ENCODE measurements at places on chromosomes 16 and 17.

DNA sequence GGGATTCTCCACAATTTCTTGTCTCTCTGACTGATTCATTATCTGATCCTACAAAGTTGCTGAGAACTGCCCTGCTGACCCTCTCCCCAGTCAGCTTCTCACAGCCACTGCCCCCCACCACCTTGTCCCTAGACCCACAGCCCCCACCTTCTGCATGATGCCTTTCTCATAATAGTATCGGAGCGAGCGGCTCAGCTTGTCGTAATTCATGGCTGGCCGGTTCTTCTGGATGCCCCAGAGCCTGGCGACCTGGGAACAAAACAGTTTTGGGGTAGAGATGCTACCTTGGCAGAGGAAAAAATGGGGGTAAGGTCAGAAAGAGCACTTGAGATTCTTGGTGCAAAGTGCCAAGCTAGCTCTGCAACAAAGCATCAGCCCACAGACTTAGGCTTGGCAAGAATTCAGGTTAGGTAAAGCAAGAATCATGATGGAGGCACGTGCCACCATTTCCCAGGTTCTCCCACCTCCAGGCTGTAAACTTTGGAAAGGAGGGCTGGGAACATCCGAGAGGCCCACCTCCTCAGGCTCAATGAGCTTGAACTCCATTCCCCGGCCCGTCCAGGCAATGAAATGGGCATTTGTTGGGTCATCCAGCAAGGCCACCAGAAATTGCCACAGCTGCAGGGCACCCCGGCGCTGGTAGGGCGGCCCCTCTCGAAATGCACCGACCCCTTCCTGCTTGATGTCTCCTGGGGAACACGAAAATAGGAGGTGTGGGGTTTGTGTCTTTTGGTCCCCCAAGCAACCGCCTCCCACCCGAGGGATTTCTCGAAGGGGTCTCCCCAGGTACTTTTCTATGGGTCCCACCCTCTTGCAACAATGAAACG is 16.9 kb downstream of the ETV4 start:
- no peak for DNase-seq

DNA sequence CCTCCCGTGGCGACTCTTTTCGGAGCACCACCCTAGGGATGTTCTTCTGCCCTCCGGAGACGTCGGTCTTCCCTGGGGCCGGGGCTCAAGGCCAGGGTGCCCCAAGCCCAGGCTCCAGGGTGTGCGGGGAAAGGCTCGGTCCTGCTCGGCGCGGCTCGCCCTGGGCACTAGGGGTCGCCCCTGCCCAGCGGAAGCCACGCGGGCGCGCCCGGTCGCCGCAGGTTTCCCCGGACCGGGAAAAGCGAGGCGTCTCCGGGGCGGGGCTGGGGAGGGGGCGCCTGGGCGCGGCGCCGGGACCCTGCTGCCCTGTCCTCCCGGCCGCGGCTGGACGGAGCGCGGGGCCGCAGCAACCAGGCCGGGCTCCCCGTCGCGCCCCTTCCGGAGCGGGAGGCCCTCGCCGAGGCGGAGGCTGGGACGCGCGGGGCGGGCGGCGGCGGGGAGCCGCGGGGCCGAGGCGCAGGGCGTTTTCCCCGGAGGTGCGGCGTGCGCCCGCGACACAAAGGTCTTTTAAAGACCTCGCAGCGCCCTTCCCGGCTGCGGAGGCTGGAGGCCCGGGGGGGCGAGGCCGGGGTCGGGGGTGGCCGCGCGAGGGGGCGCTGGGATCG is 76.4 kb downstream of the MRC2 start:
- DNase-seq, result peak; percentile 76

DNA sequence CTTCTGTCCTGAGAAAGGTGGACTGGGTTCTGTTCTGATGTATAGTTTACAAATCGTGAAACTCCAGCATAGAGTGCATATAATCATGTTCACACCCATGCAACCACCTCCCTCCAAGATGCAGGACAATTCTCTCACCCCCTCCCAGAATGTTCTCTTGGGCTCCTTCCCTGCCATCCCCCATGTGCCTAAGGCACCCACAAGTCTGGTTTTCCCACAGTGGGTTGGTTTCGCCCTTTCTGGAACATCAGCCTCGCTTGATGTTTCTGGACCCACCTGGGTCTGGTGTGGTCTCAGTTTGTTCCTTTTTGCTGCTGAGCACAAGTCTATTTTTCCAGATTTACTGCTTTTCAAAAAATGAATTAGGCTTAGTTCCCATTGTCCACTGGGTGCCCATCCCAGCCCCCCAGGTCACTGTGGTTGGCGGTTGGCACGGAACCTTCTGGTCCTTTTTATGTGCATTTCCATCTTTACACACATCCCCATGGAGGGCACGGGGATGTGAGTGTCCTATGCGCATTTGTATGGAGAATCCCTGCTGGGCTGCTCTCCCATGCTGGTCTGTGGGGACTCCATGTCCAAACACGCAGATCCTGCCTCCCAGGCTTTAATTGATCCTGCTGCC is 19.0 kb downstream of the MAP2K3 start:
- DNase-seq, result no peak

DNA sequence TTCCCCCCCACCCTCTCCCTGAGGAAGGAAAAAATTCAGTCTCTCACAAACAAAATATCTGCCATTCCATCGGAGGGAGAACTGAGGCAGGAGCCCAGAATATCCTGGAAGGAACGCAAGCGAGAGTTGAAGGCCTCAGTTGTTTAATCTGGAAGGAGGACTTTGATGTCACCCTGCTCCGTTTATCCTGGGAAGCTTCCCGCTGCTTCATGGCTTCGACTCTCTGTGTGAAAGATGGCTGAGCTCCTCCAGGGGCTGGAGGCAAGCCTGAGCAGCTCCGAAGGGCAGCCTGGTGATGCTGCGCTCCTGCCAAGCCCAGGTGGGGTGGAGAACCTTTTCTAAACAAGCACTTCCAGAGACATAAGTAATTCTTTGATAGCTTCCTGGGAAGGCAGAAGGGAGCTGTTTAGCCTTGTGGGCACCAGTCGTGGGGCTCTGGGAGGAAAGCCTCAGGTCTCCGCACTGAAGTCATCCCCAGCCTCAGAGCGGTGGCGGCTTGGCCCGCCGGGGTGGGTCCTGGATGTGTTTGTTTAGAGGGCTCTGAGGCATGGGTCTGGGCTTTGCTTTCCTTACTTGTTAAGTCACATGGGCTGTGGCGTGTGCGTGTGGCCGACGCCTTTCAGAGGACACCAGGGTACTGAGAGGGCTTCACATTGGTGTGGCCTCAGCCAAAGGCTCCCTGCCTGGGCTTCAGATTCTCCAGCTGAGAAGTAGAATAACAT is 7.9 kb downstream of the NKD1 start:
- no peak for DNase-seq

DNA sequence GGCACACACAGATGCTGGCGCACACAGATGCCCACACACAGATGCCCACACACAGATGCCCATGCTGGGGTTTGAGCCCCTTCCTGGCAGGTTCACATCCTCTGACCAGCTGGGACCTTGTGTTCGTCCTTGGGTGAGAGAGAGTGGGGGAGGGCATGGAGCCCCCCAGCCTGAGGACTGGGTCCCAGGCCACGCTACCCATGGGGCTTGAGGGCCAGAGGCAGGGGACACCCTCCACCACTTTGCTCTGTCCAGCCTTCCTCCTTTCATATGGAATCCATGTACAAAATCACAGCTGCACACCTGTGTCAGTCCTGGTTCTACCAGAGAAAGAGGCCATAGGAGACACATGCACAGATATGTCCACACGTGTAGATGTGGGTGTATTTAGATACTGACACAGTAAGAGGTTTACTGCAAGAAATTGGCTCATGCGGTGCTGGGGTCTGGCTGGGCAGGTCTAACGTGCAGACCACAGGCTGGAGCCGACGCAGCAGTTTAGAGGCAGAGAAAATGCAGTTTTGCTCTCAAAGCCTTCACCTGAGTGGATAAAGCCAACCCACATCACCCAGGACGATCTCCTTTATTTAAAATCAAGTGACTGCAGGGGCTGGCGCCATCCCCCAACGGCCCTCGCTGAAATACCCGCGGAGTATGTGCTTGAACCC is 10.8 kb downstream of the SLC22A31 start:
- DNase-seq, result peak; percentile 29

DNA sequence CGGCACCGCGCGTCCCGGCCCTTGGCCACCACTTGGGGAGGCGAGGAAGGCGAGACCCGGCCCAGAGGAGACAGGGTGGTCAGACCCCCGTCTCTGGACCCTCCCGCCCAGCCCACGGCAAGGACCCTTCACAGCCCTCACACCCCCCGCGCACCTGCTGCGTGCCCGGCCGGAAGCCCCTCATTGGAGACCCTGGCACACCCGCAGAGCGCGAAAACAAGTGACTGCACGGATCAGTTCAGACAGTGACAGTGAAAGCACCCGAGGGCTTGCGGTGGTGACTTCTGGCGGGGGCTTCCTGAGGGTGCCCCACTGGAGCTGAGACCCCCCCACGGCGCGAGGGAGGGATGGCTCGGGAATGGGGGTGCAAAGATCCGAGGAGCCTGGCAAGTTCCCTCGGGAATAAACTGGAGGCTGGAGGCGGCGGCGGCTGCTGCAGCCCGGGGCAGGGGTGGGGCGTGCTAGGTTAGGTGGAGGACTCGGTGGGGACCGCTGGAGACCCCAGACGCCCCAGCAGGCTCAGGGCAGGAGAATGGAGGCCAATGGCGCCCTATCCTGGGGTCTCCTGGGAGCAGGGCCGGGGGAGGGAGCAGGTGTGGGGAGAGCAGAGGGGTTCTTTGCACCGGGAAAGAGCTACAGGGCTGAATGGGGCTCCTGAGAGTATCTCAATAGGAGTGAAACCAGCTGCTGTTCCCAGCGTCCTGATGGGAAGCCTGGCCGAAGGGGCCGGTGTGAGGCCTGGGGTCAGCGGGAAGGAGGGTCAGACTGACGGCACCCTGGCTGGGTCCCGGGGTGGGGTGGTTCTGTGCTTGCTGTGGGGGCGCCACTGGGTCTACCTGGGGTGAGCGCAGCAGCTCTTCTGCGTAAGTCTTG is 824 bp upstream of the FBXL16 start:
- DNase-seq, result no peak

All from activated CD4-positive, CD25-positive, alpha-beta regulatory T cell treated with anti-CD3 and anti-CD28 coated beads, Interleukin-2, amount 50 U/mL, for 72 hours (primary cell).